BJ (cell line): ENCODE measurements at places on chromosomes 1 and 21.

DNA sequence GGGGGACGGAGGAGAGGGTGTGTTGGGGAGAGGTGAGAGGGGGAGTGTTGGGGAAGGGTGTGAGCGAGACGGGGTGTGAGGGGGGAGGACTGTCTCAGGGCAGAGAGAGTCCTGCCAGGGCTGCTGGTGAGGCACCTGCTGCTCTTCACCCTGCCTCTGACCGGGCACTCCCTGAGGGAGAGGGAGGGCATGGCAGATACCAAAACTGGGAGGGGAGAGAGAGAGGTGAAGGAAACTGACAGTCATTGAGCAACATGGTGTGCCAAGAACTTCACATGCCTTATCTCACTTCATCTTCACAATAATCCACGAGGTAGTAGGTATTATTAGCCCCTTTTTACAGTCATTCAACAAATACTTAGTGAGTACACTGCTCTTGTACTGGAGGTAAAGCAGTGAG lies 61.3 kb upstream of the ARTN start:
- no peak for DNase-seq

DNA sequence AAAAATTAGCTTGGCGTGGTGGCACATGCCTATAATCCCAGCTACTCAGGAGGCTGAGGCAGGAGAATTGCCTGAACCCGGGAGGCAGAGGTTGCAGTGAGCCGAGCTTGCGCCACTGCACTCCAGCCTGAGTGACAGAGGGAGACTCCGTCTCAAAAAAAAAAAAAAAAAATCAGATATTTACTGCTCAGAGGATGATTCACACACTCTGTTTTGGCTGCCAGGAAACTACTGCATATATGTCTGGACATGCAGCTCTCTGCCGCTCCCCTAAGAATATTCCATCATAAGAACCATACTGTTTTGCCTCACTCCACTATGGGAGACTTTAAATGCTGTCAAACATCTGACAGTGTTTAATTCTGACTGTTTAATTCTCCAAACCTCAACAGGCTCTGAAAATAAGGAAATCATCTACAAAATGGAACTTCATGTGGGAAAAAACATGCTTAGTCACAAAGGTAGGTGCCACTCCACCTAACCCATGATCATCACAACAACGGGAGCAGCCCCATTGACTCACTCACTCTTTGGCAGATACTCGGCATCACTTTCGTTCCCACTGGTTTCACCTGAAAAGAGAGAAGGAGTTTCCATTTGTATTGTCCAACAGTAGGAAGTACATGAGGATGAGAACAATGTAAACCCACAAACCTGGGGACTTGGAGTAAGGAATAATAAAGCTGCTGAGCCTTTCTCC lies 29.3 kb upstream of the BCAS2 start:
- DNase-seq, result no peak

DNA sequence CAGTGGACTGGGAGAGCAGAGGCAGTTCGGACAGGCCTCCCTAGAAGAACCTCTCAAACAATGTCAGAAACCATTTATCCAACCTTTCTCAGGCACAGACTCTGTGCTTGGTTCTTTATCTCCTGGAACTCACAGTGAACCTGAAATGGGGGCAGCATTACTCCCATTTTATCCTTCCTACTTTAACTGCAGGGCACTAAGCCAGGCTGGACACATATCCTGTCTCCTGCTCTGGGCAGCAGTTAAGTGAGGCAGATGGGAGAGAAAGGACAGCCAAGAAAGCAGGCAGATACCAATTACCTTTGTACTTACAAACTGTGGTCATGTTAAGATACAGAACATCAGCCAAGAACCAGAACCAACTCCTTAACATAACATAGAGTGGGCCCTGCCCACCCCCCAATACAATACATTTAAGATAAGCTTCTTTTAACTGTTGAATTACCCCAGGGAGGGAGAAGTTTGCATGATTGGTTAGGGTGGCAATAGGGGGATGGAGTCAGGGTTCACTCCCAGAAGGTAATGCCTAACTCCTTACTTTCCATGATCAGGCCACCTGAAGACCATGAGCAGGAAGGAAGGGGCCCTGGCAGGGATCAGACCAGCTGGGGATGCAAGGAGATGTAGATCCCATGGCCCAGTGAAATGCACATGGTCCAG lies 10.9 kb downstream of the KDF1 start:
- no peak for DNase-seq

- DNase-seq, result no peak
These were observed 9.2 kb downstream of the FCRL3 start for GRCh38 chr1:157691285-157691920.

DNA sequence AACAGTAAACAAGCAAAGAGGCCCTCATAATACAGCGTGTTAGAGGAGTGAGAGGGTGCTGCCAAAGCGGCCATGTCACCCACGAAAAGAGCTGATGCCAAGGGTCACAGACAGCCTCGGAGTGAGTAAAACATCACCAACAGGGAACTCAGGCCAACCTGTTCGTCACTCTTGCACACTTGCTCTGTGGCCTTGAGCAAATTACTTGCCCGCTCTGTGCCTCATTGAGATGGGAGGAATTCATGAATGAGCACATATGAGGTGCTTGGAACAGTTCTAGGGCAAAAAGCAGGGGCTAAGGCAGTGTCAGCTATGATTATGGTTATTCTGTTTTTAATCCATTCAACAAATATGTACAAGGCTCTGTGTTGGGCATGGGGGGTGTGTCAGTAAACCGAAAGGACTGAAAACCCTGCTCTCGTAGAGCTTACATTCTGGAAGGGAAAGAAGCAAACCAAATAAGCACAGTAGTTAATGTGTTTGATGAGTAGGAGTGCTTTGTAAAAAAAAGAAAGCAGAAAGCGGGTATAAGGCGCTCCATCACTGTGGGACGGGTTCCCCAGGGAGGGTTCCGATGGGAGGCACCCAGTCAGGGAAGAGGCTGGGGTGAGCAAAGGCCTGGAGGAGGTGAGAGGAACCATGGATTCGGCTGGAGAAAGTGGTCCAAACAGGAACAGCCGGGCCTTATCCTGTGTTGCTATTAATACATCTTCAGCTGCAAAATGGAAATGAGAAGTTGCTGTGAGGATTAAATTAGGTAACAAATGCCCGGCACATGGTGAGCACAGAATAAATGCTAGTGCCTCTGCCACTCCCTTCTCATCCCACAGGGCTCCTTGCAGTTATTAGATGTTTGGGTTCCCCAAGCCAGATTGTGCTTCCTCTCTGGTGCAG lies 39.5 kb upstream of the RD3 start:
- DNase-seq, result no peak

DNA sequence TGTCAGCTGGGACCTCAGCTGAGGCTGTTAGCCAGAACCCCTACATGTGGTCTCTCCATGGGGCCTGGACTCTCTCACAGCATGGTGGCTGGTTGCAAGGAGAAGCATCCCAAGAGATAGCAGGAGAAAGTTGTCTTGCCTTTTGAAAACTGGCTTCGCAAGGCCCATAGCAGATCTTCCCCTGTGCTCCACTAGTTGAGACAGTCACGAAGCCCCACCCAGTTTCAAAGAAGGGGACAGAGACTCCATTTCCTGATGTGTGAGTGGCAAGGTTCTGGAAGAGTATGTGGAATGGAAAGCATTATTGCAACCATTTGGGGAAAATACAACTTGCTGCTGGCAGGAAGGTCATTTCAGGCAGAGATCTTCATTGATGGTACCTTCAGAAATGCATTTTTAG lies 7.5 kb upstream of the CSRP1 start:
- no peak for DNase-seq

DNA sequence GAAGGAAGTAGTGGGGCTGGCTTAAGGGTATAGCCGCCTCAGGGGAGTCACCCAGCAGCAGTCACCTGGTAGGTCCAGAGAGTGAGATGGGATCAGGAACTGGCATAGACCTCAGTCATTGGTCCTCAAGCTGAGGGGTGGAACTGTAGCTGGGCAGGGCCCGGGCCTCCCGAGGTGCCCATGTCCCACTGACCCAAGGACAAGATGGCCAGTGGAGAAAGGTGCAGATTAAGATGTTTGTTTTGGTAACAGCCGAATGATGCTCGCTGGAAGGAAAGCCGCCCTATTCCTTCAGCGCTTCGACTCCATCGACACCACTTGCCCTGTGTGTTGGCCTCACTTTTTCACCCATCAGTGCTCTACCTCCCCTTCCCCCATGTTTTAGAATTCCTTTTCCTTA lies 16.4 kb downstream of the COL9A2 start:
- no peak for DNase-seq

DNA sequence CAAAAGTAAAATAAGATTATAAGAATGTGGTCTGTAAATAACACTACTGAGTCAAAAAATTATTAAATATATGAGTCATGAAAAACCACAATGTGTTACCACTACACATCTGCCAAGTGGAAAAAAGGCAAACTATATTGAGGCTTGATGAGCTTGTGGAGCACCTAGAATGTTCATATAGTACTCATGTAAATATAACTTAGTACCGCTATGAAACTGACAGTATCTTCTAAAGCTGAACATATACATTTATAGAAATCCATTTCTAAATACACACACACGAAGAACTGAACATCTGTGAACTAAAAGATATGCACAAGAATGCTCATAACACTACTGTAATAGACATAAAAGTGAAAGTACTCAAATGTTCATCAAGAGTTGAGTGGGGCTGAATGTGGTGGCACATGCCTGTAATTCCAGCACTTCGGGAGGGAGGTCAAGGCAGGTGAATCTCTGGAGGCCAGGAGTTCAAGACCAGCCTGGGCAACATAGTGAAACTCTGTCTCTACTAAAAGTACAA lies 18.5 kb upstream of the GBP3 start:
- DNase-seq, result no peak

- DNase-seq, result no peak
These were observed 407 bp downstream of the WNT4 start for GRCh38 chr1:22142315-22143064.

DNA sequence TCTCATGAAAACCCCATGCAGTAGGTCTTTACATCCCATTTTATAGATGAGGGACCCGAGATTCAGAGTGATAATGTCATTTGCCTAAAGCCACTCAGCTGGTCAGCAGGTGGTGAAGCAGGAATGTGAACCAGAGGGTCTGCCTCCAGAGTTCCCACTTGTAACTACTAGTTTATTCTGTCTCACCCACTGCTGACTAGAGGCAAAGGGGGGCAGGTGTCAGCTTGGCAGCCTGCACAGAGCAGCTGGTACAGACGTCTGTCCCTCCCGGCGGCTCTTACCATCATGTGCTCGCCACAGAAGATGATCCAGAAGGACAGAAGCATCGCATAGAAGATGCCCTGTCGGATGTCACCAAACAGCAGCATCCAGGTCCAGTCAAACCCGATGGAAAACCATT lies 82.4 kb downstream of the WLS start:
- no peak for DNase-seq
